ENCODE measurements at places on chromosomes 2 and 18. TPM values are rescaled to one million over a fixed set of nuclear protein-coding genes. Genes with fewer than 3 reads are reported as not detected.

- no peak for DNase-seq
Observed at GRCh38 chr18:22739789-22740188, 193.3 kb upstream of the RBBP8 start.

GRCh38 chr2:96631804-96632435 is 6.2 kb downstream of the KANSL3 start:
- DNase-seq, result no peak

DNA sequence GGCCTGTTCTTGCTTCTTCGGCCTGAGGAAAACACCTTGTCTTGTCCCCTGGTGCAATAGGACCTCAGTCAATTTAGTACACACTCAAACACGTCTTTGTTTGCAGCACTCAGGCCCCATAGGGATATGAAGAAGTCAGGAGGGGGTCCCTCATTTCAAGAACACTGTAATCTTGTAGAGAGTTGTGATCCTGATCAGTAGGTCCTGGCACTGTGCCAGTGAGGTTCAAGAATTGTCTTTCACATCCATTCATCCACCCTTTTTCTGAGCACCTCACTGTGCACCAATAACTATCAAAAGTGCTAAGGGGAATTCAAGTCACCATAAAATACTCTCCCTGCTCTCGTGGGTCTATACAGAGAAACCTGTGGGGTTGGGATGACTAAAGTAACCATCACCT is 131.4 kb upstream of the LHCGR start:
- DNase-seq, result no peak

DNA sequence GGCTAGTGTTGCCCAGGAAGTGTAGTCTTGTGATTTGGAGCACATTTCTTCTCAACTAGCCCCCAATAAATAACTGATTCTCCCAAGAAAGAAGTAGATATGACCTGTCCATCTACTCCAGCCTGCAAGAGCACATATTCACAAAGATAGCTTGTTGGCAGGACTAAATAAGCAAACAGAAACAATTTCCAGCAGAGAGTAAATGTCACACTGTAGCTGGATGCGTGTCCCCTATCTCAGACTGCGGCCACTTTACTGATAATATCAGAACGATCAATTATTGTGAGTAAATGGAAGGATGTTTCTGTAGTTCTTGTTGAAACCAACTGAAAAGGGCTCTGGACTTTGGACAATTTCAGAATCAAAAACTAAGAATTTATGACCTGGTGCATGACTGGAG is 97.9 kb downstream of the PIEZO2 start:
- no peak for DNase-seq

IL36G gene
- not detected for total RNA-seq

All from Right ventricle myocardium inferior (tissue), 1 donor.